ENCODE measurements at places on chromosomes 12 and 14.

DNA sequence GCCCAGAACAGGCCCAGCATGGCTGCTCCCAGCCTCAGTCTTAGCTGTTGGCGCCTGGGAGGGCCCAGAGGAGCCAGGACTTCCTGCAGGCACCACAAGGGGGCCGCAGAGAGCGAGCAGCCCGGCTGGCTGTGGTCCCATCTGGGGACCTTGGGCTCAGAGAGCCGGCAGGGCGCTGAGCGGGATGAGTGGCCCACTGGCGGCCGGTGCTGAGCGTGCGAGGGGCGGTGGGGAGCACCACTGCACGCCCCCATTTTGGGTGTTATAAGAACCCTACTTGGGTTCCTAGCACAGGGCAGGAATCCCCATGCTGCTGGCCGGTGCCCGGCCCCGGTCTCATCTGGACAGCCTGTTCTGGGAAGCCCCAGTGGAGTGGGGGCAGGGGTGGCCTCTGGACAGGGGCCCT is 25.9 kb upstream of the CRIP2 start:
- DNase-seq = peak; percentile 70

- no peak for DNase-seq
Measured at GRCh38 chr12:111792155-111792855, 25.6 kb downstream of the ALDH2 start.

- DNase-seq = no peak
Measured at GRCh38 chr12:57796996-57797395, 14.4 kb downstream of the TSFM start.

DNA sequence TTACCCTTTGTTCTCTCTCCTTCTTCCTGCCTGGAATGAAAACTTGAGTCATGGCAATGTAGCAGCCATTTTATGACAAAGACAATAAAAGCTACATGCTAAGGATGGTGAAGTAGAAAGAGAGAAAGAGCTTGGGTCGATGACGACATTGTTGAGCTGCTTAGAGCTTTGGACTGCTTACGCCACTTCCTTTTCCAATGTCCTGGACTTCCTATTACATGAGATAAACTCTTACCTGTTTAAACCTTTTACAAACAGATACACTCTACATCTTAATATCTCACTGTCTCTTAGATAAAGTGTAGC is 70.1 kb downstream of the PEBP1 start:
- no peak for DNase-seq

Measured in GM12865 (cell line).